Central memory CD8-positive, alpha-beta T cell (primary cell): ENCODE measurements at places on chromosomes 12 and 14.

GRCh38 chr14:43706900-43707299, 800.2 kb downstream of the FSCB start:
- DNase-seq, result no peak

DNA sequence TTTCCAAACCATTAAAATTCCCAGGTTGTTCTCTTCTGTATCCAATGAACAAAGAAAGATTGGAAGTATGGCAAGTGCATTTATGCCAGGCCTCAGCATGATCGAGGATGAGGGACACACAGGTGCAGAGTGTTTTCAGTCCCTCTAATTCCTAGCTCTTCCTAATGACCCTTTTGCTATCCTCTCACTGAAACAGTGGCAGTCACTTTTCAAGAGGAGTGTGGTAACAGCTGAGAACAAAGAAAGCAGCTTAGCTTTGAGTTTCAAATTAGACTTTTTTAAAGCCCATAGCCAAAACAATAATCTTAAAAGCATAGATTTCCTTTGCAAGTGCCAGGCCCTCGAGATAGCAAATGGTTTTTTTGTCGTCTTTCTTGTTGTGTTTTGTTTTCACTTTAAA, 110.8 kb downstream of the KCNH5 start:
- no peak for DNase-seq

DNA sequence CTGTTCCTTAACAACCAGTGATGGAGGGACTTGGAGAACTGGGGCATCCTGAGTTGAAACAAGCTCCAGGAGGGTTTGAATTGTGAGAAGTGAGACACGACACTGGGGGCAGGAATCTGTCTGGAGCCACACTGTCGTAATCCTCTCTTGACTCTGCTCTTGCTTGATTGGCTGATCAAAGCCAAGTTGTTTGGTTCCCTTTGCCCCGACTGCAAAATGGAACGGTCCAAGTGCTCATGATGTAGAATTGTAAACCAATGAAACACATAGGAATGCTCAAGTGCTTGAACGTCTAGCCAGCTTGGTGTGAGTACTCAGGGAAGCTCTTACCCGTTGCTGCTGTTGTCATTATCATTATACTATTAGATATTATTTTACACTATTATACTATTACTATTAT, 98.1 kb downstream of the TMEM132C start:
- no peak for DNase-seq

DNA sequence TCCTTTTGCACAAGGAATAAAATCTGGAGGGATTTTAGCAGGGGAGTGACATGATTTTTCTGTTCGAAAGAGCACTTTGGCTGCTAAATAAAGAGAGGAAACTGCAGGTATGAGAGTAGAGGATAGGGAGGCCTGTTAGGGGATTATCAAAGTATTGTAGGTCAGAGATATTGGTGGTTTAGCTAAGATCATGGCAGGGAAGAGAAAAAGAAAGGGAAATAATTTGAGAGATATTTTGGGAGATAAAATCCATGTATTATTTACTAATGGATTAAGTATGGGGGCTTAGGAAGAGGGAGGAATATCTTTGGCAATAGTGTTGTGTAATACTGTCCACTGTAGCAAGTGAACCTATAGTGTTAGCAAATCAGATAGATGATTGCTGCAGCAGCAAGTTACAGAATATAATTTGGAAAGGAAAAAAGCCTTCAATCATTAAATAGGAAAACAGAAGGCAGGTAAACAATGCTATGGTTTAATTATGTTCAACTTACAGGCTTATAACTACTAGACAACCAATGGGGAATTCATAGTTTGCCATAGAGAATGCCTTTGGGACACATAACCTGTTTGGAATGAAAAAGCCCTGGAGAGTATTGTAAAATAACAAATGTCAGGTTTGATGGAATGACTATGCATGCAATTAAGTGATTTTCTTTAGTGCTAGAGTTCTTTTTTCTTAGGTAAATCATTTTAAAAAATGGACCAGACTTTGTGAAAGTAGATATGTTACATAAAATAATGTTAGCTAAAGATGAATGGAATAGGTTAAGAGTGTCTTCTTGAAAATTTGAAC, 50.5 kb downstream of the ADIPOR2 start:
- no peak for DNase-seq

GRCh38 chr12:47903151-47903611, 1.6 kb downstream of the VDR start:
- no peak for DNase-seq

- DNase-seq, result no peak
Measured at GRCh38 chr12:25347716-25348592, 97.2 kb upstream of the KRAS start.

DNA sequence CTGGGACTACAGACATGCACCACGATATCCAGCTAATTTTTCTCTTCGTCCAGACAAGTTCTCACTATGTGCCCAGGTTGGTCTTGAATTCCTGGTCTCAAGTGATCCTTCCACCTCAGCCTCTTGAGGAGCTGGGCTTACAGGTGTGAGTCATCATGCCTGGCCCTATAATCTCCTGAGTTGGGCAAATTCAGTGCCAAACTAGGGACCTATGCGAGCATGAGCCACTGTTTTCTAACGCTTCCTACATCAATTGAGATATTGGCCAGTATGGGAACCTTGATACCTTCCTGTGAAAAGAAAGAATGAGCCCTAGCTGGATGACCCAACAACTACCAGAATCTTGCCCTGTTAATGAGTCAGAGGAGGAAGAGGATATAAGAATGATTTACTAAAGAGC, 585.2 kb downstream of the C12orf50 start:
- no peak for DNase-seq

GRCh38 chr12:92175961-92176360, 30.3 kb upstream of the BTG1 start:
- DNase-seq, result no peak

DNA sequence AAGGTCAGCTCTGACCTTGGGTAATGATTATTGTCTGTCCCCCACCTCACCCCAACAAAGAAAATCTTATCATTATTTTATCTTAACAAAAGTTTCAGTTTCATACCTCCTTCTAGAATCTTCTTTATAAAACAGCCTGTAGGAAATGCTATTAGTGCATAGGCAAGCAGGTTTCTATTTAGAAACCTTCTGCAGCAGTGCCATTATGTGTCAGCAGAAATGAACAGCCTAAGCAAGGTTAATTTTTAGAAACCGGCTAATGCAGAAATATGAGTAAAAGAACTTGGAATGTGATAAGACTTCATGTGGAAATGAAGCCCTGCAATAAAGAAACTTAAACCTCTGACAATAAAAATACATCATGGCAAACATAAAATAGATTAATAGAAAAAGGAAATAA, 814.4 kb downstream of the FSCB start:
- no peak for DNase-seq

DNA sequence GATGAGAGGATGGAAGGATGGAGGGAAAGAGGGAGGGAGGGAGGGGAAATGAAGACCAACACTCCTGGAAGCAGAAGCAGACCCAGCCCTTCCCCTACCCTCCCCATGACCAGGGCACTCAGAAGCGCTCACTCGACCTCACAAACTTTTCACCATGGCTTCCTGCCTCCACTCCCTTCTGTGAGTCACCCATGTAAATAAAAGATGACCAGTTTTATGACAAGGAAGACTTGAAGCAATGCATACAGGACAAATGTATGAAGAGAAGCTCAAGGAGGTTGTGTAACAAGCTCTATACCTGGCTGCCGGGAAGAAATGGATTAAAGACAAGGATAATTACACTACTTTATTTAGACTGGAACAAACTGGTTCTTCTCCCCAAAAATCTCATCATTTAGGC, 63.8 kb downstream of the CDC42BPB start:
- no peak for DNase-seq

DNA sequence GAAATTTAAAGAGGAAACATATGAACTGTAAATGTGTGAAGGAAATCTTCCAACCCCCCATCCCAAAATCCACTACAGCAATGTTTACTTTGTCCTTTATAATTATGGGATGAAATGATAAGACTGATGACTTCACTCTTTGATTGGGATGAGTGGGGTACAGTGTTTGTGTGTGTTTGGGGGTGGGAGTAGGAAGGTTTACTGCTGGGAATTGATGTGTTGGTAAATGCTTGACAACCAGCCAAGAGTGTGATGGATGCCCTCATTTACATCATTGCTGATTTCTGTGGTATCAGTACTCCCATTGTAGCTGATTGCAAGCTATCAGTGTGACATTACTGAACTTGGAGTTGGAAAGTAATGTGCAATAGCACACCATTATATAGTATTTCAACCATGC, 90.9 kb downstream of the KCNMB4 start:
- no peak for DNase-seq

- no peak for DNase-seq
Measured at GRCh38 chr12:47881826-47882427, 22.9 kb downstream of the VDR start.

DNA sequence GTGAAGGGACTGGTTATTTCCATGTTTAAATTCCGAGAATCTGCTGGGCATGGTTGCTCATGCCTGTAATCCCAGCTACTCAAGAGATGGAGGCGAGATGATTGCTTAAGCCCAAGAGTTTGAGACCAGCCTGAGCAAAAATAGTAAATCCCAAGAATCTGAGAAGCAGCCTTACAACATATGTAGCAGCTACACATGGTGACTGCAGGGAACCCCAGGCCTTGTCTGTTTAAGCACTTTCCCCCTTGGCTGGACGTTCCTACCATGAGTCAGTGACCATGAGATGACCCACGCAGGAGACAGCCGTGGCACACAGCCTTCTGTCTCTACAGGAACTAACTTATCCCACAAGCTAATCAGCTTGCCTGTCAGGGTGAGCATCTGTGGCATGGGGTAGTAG, 5.5 kb upstream of the SLC24A4 start:
- DNase-seq, result no peak

DNA sequence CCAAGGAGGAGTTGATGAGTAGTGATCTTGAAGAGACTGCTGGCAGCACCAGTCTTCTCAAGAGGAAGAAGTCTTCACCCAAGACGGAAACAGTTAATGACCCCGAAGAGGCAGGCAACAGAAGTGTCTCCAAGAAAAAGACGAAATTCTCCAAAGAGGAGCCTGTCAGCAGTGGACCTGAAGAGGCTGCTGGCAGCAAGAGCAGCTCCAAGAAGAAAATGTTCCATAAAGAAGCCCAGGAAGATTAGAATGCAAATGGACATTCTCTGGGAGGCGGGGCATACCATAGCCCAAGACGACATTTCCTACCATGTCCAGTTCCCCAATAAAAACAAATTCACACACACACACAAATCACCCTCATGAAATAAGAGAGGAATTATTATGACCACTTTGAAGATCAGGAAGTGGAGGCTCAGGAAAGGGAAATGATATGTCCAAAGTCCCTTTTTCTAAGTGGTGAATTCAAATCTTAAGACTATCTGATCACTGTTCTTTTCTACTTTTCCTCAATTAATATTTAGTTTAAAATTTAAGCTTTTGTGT, 131.8 kb downstream of the PAWR start:
- no peak for DNase-seq

GRCh38 chr12:131112021-131112420, 158.3 kb downstream of the ADGRD1 start:
- DNase-seq, result no peak

DNA sequence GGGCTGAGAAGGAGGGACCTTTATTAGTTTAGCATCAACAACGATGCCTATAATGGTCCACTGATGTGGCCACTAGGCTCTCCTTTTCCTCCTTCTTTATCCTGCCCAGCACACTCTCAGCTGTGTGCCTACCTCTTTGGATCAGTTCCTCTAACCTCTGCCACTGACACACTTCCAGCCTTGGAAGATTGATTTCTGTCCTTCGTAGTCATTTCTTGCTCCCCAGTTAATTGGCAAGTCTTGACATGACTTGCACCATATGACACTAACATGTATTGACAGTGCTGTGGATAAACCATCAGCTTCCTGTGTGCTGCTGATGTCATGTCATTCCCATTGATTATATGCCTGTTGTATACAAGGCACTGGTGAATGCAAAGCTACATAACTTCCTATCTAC, 90.2 kb upstream of the PLEKHG7 start:
- no peak for DNase-seq

DNA sequence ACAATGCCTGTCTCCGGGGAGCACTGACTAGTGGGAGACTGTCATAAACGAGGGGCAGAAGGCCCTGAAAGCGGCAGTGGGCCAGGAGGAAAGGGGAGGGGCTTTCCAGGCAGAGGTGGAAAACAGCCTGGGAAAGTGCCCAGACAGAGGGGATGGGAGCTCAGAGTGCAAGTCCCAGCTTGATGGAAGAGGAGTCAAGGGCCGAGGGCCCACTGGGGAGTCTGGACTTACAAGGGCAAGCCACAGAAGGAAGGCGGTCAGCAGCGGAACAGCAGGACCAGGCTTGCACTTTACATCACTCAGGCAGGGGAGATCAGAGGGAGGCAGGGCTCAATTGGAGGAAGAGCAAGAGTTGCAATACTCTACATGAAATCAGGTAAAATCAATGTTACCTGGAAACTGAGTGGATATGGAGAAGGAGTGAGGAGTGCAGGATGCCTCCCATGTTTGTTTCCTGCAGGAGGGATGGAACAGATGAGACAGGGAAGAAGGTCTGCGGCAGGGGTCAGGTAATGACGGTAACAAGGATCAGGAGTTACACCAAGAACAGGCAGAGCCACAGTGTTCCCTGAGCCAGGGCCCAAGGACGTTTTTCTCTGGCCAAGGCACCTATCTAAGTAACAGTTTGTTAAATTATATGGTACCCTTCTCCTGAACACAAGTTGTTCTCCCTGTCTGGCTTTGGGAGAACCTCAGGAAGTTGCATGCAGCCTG, 23.8 kb downstream of the PXN start:
- no peak for DNase-seq

GRCh38 chr14:58659846-58660245, 22.1 kb downstream of the DACT1 start:
- no peak for DNase-seq

- DNase-seq, result no peak
Measured at GRCh38 chr12:94202245-94203180, 54.1 kb downstream of the PLXNC1 start.

DNA sequence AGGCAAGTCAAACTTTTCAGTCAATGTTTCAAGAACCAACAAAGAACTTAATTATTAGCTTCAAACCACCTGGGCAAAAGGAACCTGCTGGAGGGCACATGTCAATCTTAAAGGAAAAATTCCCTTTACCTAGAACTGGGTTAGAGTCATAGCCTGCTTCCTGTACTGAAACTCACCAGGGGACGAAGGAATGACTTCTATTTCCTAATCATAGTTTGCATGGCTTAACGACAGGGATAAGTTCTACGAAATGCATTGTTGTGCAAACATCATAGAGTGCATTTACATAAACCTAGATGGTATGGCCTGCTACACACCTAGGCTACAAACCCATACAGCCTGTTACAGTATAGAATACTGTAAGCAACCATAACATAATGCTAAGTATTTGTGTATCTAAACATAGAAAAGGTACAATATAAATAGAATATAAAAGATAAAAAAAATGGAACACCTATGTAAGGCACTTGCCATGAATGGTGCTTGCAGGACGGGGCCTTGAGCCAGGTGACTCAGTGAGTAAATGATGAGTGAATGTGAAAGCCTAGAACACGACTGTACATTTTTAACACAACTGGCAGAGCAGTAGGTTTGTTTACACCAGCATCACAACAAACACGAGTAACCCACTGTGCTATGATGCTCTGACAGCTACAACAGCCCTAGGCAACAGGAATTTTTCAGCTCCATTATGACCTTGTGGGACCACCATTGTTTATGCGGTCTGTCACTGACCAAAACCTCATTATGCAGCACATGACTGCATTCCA, 234.9 kb upstream of the CAND1 start:
- no peak for DNase-seq
